ENCODE measurements at places on chromosomes 11 and 22.

GRCh38 chr11:2542406-2542805, 97.6 kb downstream of the KCNQ1 start:
- no peak for DNase-seq

DNA sequence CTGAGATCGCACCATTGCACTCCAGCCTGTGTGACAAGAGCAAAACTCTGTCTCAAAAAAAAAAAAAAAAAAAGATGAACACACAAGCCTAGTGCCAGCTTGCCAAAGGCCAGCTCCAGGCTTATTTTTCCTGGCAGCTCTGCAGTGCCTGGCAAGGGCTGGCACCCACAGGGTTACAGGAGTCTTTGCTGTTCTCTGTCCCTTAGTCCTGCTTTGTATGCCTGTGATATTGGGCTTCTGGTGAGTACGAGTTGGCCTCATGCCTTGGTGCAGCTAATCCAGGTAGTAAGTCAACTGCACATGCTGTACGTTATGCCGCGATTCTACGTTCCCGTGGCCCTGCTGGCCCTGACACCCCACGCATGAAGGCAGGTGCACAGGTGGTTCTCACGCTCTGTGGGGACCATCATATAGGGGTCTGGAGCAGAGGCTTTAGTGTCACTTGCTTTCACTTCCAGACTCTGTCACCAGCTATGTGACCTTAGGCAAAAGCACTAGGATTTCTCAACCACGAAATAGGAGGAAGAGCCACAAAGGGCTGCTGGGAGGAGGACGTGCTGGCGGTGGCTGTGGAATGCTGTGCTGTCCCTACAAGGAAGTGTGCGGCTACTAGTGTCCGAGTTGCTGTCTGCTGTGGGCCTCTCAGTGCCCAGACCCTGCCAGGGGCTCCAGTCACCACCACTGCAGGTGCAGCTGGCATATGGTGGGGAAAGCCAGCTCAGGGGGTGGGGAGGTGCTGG, 21.4 kb upstream of the RASL10A start:
- DNase-seq = no peak

- no peak for DNase-seq
Observed at GRCh38 chr11:28922386-28922981, 814.3 kb downstream of the METTL15 start.

DNA sequence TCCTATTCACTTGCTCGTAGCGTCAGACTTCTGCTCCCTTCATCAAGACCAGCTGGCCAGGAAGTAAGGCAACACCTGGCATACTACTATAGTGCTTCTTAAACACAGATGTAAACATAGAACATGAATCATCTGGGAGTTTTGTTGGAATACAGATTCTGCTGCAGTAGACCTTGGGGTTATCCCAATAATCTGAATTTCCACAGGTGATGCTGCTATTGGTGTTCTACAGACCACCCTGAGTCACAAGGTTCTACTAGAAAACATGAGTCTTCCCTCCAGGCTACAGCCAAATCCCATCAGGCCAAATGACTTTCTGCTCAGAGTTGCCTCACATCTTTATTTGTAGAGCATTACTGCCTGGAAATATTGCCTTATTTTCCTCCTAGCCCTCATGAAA, 175.2 kb downstream of the NELL1 start:
- DNase-seq = no peak

- DNase-seq = no peak
Observed at GRCh38 chr11:37505406-37505805, 907.4 kb upstream of the RAG2 start.

- peak; percentile 20 for DNase-seq
Observed at GRCh38 chr11:44305470-44306051, 4.4 kb downstream of the ALX4 start.

GRCh38 chr22:40178417-40179409, 988 bp downstream of the TNRC6B start:
- no peak for DNase-seq

- no peak for DNase-seq
Observed at GRCh38 chr11:121790430-121790829, 325.6 kb downstream of the BLID start.

- DNase-seq = no peak
Observed at GRCh38 chr11:110903378-110903777, 191.1 kb upstream of the ARHGAP20 start.

- DNase-seq = no peak
Observed at GRCh38 chr11:69674267-69674885, 777 bp downstream of the LTO1 start.

GRCh38 chr22:26884921-26885320, 227.5 kb downstream of the MIAT start:
- DNase-seq = no peak

- peak; percentile 66 for DNase-seq
Observed at GRCh38 chr11:60500276-60500910, 7.8 kb downstream of the MS4A12 start.

DNA sequence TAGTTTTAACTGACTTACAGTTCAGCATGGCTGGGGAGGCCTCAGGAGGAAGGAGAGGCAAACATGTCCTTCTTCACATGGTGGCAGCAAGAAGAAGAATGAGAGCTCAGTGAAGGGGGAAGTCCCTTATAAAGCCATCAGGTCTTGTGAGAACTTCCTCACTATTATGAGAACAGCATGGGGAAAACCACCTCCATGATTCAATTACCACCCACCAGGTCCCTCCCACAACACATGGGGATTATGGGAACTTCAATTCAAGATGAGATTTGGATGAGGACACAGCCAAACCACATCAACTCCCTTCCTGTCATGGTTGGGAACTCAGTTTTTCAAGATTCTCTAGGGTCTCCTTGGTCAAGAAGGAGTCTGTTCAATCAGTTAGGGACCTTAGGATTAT, 432.9 kb upstream of the CNTN5 start:
- DNase-seq = no peak

DNA sequence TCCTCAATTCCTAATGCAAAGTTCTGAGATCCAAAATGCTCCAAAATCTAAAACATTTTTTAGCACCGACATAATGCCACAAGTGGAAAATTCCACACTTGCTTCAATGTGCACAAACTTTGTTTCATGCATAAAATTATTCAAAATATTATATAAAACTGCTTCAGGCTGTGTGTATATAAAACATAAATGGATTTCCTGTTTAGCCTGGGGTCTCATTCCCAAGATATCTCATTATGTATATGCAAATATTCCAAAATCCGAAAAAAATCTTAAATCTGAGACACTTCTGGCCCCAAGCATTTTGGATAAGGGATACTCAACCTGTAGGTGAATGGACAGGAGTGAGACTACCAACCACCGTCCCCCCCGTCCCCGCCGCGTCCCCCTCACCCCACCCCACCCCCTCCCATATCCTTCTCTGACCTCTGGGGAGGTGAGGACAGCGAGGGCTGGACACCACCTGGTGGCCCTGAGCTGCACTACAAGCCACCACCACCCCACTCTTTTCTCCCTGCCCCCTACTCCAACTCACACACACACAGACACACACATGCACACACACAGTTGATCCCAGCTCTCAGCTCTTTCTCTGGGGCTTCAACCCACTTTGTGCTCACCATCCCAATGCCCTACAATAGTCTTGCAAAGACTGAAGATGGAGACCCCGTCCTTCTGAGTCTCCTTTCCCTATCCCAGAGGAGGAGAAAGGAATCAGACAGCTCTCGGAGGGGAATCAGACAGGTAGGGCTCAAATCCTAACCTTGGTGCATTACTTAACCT, 101.0 kb downstream of the PDE2A start:
- peak; percentile 59 for DNase-seq

DNA sequence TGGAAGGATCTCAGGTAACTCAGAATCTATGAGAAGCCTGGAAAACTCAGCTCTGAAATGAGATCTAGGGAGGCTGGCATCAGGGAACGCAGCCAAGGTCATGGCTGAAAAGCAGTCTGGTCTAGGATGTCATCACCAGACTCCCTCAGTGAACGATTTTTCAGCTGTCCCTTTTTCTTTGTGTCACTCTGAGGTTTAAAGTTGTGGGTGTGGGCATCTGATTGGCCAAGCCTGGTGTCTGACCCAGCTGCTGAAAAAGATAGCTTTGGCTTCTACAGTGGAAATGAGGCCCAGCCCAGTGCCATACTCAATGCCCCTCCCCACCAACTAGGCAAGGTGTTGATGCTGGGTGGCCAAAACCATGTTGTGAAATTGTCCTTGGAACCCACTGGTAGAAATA, 14.5 kb downstream of the RPS3 start:
- no peak for DNase-seq

GRCh38 chr22:37862570-37863325, 13.5 kb downstream of the EIF3L start:
- no peak for DNase-seq

- no peak for DNase-seq
Observed at GRCh38 chr22:30668386-30668710, 673 bp upstream of the DUSP18 start.

DNA sequence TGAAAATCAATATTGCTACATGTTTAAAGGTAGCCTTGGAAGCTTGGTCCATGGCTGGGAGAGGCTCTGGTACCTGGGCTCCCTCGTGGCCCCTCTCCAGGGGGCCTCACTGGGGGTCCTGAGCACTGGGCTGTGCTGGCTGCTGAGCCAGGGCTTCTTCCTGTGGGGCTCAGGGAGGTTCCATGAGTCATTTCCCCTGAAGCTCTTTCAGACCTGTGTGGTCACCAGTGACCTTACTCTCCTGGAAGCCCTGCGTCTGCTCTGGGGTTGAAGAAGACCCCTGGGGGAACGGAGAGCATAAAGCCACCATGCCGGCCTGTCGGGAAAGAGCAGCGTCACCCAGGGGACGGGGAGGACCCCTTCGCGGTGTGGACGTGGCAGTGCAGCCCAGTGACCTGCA, 389.0 kb downstream of the TBC1D22A start:
- no peak for DNase-seq

DNA sequence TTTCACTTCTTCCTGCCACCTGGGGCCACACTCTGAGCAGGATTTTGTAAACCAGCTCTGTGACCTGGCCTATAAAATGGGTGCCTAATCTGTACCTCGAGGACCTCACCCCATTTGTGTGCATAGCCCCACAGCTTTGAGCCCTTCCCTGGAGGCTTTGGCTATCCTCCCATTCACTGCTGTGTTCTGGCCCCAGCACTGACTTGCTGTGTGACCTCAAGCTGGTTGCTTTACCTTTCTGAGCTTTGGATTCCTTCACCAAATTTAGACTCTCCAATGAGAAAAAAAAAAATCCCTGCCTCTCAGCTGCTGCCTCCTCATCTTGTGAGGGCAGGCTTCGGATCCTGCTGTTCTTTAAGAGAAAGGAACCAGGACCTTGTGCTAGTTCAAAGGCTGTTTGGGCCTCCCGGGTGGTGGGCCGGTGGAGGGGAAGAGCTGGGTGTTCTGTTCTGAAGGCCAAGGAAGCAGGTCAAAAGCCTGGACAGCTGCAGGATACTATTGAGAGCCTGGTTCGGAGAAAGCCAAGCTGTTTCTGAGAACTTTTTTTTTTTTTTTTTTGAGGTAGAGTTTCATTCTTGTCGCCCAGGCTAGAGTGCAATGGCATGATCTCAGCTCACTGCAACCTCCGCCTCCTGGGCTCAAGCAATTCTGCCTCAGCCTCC, 1.1 kb upstream of the PYGM start:
- DNase-seq = no peak

Measured in NT2/D1 (cell line).